Iris pigment epithelial cell (primary cell): ENCODE measurements at places on chromosomes 7 and 10.

DNA sequence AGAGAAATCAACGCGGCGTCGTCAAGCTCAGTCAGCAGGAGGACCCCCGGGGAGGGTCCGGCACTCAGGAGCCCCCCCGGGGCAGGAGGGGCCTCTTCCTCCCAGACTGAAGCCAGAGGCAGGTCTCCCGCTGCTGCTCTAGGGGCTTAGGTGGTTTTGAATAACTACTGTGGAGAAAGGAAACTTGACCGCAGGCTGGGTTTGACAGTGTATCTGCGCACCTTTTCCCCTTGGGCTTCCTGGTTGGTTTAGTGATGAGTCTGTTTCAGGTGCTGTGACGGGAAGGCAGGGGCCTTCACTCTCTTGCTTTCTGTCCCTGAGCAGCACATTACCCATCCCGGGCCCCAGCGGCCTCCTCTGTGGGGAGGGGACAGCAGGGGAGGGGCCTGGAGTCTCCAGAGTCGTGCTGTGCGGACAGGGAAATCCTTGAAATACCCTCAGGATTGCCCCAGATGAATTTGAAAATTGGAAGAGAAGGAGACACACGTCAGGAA lies 262.2 kb downstream of the ADARB2 start:
- DNase-seq: no peak

GRCh38 chr7:49980465-49980864 lies 112.6 kb downstream of the ZPBP start:
- no peak for DNase-seq

- DNase-seq: no peak
Observed at GRCh38 chr7:155204744-155205367, 92.8 kb upstream of the INSIG1 start.

DNA sequence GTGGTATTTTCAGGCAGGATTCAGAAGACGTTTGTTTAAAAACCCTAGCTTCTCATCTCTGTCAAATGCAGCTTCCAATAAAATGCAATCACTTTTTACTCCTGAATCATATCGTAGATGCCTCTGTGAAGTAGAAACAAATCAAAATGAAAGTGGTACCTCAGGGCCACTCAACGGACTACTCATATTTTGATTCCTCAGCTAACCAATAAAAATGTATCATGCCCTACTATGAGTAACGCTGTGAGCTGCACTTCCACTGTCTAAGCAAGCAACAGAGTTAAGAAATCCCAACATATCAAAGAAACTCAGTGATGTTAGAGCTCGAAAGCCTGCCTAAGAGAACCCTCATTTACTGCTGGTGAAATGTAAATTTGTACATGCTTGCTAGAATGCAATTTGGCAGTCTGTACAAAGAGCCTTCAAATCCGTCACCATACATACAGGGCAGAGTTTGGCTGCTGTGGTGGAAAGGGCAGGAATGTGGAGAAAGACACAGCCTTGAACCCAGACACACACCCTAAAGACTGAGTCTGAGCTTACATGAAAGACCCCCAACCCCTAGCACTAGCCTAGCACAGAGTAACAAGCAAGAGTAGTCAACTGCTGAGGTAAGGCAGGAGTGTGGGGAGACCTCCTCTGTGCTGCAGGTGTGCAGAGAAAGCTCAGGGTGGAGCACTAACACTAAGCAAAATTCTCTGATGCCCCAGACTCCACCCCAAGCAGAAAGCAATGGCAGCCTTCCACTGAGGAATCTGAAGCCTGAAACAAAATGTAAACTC lies 151.5 kb downstream of the ANK3 start:
- DNase-seq: peak; percentile 69

DNA sequence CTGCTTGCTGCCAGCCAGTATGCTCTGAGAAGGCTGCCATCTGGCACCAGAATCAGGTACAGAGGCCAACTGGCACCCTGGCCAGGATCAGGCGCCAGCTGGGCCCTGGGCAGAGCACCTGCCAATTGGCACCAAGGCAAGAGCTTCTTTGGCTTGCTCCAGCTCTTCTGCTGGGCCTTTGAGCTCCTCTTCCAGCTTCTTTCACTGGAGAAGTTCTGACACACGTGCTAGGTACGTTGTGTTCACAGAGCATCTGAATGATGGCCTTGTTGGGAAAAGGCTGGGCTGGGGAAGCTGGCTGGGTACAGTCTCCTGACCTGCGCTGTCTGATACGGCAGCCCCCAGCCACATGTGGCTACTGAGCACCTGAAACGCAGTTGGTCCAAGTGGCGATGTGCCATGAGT lies 31.7 kb upstream of the OPALIN start:
- no peak for DNase-seq

DNA sequence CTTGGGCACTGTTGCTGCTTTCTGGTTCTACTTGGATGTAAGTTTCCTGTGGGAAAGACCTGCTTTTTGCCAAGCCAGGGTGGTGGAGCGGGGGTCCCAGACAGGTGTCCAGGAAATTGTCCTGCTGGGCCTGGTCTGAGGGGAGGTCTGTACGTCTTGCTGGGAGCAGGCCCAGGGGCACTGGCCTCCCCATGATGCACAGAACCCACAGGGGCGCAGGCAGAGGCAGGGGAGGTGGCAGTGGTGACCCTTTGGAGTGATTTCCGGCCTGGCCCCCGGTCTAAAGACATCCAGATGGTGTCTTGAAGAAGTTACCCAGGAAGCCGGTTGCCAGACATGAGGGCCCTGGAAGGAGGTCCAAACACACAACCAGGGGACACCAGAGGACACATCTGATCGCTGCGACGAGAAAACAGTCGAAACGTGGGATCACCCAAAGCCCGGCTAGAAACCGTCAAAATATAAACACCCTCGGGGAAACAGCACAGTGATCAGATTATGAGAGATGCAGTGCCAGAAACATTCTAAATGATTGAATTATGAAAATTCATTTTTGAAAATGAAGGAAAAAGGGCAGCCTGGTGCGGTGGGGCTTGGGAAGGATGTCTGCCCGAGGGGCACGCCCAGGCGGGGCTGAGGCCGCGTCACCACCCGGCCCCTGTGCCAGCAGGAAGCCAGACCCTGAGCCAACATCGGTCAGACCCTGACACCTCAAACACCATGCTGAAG lies 59.6 kb downstream of the TMEM270 start:
- no peak for DNase-seq
